ENCODE measurements at places on chromosomes 6 and 20.

DNA sequence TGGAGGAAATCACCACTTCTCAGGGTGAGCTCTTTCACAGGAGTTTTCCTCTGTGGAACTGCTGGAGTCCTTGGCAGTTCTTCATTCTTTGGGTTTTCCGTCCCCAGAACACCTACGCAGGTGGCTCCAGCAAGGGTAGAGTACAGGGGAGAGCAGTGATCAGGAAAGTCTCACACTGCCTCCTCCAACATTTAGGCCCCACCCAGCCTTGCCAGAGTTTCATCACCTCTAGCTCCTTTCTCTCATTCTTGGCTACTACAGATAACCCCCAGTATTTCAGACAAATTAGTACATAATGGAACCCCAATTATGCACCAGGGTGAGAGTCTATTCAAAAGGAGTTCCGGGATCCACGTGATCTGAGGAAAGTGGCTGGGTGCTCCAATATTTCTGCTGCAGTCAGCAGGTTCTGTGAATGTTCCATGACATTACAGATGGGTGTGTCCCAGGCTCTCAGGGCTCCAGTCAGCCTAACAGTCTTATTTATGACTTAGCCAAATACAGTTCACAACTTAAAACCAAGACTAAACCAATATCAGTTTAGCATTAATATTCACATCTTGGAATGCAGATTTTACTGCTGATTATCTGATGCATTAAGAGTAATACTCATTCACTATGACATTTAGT lies 44.6 kb downstream of the GPR63 start:
- no peak for DNase-seq

GRCh38 chr20:9493803-9494202 lies 20.6 kb upstream of the LAMP5 start:
- DNase-seq: no peak

DNA sequence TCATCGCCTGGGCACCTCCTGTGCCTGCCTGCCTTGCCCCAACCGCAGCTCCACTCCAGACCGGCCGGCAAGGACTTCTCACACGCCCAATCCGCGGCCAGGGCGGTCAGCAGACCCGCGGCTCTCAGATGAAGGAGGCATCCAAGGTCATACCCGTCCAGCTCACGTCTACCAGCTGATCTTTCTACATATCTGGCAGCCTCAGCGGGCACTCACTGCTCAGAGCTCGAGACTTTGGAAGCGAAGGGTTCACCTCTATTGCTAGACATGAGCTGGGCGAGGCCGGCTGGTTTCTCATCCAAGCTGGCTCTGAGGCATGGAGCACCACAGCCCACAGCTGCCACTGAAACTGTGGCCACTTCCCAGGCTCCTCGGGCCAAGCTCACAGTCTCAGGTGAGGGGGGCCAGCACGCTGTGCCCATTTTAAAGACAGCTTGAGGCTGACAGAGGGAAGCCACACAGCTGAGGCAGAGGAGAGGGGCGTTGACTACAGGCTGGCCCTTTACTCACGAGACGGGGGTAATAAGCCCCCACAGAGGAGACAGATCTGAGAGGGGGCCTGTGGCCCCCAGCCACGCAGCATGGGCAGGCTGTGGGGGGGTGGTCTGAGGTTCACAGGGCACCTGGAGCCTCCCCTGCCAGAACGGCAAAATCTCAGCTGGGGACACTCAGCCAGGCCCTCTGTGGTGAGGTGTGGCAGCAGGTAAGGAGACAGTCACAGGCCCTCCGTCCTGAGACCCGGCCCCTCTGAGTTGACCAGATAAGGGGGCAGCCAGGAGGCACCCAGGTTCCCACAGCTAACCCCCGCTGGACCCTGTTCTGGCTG lies 2.0 kb downstream of the LAMA5 start:
- DNase-seq: no peak

DNA sequence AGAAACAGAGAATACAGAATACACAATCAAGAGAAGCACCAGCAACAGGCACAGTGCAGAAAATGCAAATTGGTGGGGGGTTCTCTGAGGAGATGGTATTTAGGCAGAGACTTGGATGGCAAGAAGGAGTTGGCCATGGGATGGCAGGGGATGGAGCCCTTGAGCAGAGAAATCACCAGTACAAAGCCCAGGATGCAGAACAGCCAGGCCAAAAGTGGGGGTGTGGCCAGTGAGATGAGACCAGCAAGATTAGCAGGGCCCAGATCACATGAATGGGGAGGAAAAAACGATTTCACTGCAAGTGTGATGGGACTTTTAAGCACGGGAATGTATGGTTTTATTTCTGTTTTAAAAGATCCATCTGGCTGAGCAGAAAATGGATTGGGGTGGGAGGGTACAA lies 63.4 kb downstream of the TRAM2 start:
- no peak for DNase-seq

- no peak for DNase-seq
These were observed 34.6 kb downstream of the REPS1 start for GRCh38 chr6:138953451-138953850.

DNA sequence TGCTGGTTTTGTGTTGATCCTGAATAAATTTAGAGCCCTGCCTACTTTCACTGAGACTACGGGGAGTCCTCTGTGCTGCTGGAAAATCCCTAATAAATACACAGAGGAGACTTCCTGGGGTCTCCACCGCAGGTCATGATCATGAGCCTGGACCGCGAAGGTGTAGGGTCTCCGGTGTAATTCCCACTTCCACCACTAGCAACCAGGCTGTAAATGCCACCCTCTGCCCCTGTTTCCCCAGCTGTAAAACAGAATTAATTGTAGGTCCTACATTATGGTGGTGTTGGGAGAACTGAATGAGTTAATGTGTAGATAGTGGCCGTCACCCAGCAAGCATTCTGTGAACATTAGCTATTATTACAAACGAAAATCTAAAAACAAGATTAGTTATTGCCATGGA lies 191.6 kb upstream of the THBS2 start:
- no peak for DNase-seq

DNA sequence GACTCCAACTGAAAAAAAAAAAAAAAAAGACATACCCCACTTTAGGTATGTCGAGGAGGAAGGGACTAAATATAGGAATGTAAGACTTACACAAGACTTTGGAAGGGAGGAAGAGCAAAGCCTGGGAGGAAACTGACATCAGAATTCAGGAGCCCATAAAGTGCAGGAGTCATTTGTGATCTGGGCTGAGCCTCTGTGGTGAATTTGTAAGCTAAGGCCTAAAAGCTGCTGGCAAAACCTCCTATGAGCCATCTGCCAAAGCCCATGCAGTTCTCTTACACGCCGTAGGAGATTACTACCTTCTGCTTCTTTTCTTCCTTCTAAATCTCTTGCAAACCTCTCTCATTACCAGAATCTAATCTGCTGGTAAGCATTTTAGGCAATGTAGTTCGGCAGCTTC lies 52.0 kb upstream of the THEMIS start:
- DNase-seq: no peak

DNA sequence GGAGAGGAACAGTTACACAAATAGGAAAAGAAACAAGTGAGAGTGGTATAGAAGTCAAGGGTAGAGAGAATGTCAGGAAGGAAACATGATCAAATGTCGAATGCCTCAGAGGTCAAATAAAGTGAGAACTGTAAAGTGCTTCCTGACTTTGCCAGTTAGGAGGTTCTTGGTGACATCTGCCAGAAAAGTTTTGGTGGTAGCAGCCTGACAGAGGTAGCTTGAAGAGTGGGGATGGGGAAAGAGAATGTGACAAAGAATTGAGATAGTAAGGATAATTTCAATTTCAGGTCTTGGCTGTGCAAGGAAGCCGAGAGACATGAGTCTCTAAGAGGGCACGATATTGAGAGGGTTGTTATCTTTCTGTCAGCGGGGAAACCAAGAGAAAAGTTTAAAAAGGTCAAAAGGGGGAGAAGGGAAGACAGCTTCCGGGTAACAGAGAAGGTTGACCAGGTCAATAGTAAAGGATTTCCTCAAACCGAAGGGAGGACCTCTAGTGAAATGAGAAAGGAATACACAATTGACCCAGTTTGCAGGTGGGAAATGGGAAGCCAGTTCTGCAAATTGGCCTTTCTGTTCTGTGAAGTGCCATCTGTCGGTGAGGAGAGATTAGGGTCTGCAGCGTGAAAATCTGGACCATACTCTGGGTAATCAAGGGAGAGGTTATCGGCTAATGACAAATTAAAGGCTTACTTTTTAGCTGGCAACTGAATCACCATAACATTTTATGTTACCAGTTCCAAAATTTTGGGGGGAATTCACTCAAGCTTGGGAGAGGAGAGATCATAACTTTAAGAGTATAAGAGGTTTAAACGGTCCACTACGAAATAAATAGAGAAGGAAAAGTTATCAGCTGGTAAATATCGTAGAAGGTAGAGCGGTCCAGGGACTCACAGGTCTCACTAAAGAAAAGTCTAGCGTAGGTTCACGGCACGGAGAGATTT lies 973 bp upstream of the BRD2 start:
- DNase-seq: no peak

DNA sequence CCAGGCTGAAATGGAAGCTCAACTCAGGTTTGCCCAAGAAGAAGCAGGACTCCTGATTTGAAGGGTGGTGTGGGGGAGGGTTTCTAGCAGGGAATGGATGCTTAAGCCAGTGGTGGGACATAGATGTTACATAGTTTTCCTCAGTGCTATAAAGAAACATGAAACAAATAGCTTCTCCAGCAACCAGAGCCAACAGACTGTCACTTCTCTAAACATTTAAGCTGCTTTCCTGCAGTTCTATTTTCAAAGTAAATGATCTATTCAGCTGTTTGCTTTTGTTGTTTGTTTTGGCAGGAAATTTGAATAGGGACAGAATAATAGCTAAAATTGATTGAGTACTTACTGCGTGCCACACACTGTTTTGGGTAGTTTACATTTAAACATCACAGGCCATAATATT lies 169.0 kb downstream of the UST start:
- DNase-seq: no peak

- DNase-seq: no peak
These were observed 45.0 kb downstream of the TIAM2 start for GRCh38 chr6:155040154-155040553.

GRCh38 chr6:34031625-34032383 lies 114.1 kb downstream of the GRM4 start:
- no peak for DNase-seq

GRCh38 chr20:38585404-38586180 lies 4.6 kb downstream of the ADIG start:
- no peak for DNase-seq

DNA sequence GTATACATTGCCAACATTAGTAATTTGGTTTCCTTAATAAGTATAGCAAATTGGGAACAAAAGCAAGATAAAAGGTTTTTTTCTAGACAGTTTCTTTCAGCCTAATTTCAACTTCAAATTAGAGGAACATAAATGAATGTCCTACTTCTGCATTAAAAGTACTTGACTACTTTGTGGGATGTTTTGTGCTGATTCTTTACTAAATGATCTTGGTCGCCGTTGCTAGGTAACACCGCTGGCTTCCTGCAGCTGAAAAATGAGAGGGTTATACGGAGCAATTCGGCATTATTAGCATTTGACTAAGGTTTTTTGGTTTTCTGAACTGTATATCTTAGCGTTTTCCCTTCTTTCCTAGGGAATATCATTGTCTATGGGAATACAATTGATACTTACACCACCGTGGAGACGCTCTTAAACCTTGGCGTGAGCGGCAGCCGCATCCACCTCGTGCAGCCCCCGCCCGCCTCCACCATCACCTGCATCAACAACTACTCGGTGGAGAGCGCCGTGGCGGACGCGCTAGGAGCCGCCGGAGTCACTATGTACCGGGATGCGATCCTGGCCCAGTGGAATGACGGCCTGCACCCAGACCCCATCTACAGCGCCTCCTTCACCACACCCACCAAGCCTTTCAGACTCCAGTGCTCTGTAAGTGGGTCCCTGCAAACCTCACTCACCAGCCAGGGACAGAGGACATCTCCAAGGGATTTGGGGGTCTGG lies 90.9 kb upstream of the INSM1 start:
- no peak for DNase-seq

DNA sequence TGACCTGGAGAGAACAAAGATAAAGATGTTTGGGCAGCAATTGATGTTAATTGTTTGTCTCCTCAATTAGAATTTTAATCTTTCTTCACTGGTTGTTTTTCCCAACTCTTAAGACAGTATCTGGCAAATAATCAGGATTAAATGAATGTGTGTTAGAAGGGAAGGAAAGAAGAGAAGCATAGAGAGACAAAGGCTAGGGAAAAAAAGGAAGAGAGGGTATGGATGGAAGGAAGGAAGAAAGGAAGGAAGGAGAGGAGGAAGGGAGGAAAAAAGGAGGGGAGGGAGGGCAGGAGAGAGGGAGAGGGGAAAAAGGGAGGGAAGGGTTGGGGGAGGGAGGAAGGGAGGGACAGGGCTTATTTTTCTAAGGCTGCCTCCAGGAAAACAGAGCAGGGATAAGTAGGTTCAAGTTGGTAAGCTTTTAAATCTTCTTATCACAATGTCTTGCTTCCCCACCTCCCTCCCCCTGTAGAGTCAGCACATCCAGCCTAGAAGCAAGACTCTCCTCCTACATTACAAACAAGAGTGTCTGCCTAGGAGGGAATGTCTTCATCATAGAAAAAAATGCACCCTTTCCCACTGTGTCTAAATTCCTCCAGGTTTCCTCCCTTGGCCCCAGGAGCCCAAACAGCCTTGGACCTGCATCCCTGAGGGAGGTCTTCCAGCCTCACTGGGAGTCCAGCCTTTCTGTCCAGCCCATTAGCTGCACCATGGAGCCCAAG lies 447.8 kb upstream of the JARID2 start:
- no peak for DNase-seq

DNA sequence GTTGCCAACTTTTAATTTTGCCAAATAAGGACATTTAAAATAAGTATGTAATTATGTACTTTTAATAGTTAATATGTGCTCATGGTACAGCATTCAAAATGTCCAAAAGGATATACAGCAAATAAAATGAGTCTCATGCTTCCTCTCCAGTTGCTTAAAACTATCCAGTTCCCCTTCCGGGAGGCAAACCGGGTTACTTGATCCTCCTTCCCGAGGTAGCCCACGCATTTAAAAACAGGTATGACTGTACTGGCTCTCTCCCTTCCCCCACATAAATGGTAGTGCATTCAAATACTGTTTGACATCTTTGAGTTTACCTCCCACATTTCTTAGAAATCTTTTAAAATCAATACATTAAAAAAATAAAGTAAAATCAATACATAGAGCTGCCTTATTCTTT lies 66.4 kb downstream of the PHF20 start:
- DNase-seq: no peak

DNA sequence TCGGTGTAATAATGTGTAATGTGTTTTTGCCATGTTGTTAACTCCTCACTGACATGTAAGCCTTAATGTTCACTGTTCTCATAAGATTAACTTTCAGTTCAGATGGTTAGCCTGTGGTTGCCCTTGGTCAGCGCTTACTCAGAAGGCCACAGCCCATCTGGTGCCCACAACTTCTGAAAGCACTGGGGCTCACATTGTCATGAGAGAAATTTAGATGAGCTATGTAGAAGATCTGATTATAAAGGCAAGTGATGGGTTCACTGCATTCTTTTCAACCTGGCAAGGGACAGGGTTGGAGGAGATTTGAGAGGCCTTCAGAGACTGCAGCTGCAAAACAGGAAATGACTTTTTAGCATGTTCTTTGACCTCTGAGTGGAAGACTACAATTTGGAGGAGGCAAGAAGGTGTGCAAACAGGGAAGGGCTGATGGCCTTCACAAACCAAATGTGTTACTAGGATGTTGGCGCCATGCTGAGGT lies 242.3 kb upstream of the SUPT3H start:
- DNase-seq: no peak

- DNase-seq: no peak
These were observed 10.6 kb upstream of the FAM110A start for GRCh38 chr20:822651-823573.

- DNase-seq: no peak
These were observed 150.1 kb upstream of the PDE7B start for GRCh38 chr6:135701426-135701825.
